Stimulated activated CD8-positive, alpha-beta memory T cell treated with anti-CD3 and anti-CD28 coated beads, Interleukin-12 subunit alpha, Interleukin-12 subunit beta, amount 100 ng/mL, for 4 hours (primary cell): ENCODE measurements at places on chromosomes 12 and 14.

- DNase-seq: no peak
Measured at GRCh38 chr12:132275631-132276030, 53.8 kb downstream of the GALNT9 start.

DNA sequence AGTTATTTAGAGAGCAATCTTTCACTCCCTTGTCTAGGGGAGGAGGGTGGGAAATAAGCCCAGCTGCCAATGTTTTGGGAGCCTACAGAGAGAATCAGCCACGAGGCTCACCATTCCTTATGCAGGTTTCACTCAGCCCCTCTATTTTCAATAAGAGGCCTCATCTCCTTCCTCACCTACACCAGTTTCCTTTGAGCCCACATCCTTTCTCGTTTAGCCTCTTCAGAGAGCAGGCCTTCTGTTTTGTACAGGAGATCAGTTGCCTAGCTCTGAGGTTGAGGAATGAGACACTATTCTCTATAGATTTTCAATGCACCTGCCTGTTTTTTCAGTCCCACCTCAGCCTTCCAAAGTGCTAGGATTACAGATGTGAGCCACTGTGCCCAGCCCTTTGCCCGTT lies 17.9 kb downstream of the SNAPC1 start:
- DNase-seq: no peak

DNA sequence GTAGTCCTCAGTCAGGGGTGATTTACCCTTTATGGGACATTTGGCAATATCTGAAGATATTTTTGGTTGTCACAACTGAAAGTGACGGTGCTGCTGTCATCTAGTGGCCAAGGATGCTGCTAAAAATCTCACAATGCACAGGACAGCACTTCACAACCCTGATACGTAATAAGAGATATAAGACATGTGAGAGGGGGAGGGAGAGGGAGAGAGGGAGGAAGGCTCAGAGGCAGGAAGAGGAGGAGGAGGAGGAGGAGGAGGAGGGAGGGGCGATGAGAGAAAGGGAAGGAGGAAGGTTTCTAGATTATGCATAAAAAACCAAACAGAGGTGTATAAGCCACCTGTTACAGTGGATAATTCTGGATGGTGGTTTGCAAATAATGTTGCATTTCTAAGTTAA lies 14.3 kb downstream of the MYL2 start:
- DNase-seq: no peak

DNA sequence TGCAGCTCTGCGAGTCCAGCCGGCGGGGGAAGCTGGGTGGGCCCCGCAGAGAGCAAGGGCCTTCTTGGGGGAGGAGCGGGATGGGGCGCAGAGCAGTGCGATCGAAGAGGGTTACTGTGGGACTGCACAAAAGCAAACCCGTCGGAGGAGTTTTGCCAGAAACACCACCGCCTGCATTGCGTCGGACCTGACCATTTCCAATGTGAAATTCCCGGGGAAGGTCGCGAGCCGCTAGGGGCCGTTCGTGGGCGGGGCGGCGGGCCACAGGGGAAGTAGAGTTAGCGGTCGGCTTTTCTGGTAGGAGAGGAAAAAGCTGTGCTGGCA lies 333 bp upstream of the KCNA1 start:
- DNase-seq: no peak

DNA sequence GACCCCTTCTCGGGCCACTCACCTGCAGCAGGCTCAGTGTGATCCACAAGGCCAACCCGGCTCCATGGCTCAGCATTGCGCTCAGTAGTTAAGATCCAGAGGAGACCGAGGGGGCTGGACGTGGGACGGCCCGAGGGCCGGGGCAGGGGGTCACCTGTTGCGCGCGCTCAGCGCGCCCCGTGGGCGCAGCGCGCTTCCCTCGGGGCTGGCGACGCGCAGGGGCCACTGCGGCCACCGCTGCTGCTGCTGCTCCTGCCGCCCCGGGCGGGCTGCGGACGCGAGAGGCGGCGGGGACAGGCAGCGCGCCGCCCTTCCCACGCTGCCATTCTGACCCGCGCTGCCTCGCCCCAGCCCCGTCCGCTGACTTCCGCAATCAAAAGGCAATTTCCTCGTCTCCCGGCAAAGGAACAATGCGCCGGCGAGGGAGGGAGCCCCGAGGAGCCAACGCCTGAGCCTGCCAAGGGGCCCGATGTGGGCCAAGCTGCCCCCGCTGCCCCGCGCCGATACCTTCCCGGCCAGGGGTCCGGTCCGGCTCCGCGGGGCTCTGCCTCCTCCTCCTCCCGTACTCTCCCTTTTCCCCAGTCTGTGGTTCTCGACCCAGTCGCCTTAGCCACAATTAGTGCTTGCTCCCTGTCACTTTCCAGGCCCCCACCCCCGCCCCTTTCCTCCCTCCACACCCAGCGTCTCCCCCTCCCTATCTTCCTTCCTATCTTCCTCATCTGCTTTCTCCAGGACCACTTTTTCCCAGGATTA lies 27.3 kb downstream of the PTPRB start:
- no peak for DNase-seq

DNA sequence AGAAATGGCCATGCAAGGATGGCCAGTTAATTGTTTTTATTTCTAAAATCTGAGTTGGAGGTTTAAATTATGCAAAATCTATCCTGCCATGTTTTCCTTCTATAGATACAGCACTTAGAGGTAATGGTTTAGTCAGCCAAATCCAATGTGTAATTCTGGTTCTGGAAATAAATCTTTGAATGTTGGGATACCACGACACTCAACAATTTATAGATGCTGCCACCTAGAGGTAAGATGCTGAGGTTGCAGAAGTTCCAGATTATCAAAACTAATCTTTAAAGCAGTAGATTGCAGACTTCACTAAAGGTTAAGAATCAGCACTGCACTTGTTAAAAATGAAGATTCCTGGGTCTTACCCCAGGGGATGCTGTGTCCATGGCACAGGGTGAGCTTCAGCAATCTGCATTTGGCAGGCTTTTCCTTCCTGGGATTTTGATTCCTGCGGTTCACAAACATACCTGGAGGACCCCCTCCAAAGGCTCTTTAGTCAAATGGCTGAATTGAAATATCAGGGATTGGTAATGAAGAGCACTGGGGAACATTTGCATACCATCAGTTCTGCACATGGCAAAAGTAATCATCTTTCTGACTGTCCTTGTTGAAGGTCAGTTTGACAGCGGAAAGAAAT lies 53.4 kb upstream of the ANO4 start:
- DNase-seq: no peak

- no peak for DNase-seq
Measured at GRCh38 chr14:29926701-29927375, 809 bp downstream of the PRKD1 start.
